ENCODE measurements at places on chromosomes 12 and 14. TPM values are rescaled to one million over a fixed set of nuclear protein-coding genes. Genes with fewer than 3 reads are reported as not detected.

The ADCK1 gene
- total RNA-seq = 9.0 TPM

The CEP128 gene
- total RNA-seq = 15.6 TPM

The ANP32D gene
- not detected for total RNA-seq

The RNASE7 gene
- 0.39 TPM for total RNA-seq

The TRMT61A gene
- 13.8 TPM for total RNA-seq

The TMEM119 gene
- 13.0 TPM for total RNA-seq

The GPR84 gene
- total RNA-seq = 2.3 TPM

The JDP2 gene
- 113 TPM for total RNA-seq

The POU6F1 gene
- 14.8 TPM for total RNA-seq

The LRTM2 gene
- total RNA-seq = not detected

The PTPRQ gene
- 1.8 TPM for total RNA-seq

The RCOR1 gene
- total RNA-seq = 21.9 TPM

The SLC22A17 gene
- total RNA-seq = 7.0 TPM

The RIMBP2 gene
- total RNA-seq = 1.1 TPM

The RNF212B gene
- not detected for total RNA-seq

The SLC6A15 gene
- not detected for total RNA-seq
